ENCODE measurements at places on chromosomes 4 and X. TPM values are rescaled to one million over a fixed set of nuclear protein-coding genes. Genes with fewer than 3 reads are reported as not detected.

Gene USP17L10
- not detected for total RNA-seq

Gene CITED1
- 4.8 TPM for total RNA-seq

Gene P2RY4
- total RNA-seq = not detected

Gene ALB
- 0.70 TPM for total RNA-seq

Gene SLC35A2
- 20.0 TPM for total RNA-seq

Gene AMBN
- not detected for total RNA-seq

Gene GYPE
- not detected for total RNA-seq

Gene STS
- total RNA-seq = 6.9 TPM

DNA sequence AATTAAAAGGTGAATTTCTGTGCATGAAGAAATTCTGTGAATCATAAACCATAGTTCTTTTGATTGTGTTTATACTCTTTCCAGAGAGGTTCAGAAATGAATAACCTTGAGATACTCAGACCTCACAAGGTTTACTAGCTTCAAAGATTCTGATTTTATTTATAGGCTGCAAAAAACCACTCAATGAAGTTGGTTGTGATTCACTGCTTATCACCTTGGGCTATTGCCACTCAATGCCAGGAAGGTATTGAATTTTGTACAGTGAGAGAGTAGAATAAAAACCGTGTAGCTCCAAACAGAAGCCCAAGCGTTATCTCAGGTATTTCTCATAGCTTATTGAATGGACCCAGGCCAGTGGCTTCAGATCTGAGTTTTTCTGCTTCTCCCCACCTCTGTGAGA lies 118.7 kb downstream of the FHIP1A start:
- DNase-seq = no peak

GRCh38 chr4:80060804-80061203 lies 12.2 kb downstream of the ANTXR2 start:
- no peak for DNase-seq

DNA sequence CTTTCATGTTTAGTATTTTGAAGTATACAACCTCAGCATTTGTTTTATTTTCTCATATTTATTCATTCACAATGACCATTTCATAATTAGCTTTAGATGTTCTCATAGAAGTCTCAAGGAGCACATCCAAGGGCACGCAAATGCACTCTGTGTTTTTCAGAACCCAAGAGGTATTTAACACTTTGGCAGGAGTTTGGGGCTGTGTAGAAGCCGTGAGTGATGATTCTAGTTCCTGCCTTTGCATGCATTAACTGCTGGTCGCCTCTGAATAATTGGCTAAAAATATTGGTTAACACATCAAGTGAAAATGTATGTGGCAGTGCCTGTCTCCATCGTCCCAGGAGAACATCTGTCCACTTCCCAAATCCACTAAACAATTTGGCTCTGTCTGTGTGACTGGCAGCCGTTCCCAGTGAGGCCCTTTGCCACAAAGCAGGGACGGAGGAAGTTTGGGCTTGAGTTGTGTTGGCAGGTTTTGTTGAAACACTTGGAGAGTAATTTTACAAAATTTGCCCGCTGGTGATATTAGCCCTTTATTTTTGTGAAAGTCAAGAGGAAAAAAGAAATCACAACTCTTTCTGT lies 730.7 kb upstream of the SLIT2 start:
- no peak for DNase-seq

DNA sequence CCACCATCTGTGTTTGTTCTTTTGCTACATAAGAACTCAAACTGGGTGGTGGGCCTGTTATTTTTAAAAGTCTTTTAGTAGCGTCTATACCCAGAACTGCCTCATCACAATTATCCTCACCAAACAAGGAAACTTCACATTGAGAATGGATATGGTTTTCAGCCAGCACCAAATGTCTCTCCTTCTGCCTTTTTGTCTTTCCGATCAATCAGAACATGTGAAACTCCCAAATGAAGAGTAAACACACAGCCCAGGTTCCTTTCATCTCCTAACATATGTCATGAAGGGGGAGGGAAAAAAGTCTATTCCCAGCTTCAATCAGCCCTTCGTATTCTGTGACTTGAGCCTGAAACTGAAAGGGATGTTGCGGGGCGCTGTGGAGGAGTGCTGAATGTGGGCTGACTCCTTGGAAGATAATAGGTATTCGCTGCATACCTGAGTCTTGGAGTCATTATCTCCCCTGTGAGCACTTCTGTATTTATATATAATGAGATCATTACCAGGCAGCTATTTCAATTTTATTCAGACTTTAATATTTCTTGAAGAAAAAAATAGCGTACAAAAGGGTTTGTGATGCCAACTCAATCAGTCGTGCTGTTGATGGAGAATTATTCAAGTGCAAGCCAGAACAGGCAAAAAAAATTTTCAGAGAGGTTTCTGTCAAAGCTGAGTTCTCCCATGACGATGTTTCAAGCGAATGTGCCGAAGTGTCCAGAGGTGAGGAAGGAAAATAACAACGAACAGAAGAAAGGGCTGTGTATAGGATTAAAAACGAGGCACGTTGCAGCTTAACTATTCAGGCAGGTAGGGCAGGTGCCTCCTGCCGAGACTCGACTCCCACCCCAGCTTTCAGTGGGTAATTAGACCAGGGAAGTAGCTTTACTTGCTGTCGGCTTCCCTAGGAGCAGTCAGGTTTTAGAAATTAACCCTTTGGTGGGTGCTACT lies 163.9 kb upstream of the NOCT start:
- no peak for DNase-seq

GRCh38 chrX:22999696-23000223 lies at the start of gene DDX53:
Gene DDX53, plus strand, starts transcription at chrX:22999960. Its CDS starts 98 bp downstream, at chrX:23000058.
- DNase-seq = no peak

DNA sequence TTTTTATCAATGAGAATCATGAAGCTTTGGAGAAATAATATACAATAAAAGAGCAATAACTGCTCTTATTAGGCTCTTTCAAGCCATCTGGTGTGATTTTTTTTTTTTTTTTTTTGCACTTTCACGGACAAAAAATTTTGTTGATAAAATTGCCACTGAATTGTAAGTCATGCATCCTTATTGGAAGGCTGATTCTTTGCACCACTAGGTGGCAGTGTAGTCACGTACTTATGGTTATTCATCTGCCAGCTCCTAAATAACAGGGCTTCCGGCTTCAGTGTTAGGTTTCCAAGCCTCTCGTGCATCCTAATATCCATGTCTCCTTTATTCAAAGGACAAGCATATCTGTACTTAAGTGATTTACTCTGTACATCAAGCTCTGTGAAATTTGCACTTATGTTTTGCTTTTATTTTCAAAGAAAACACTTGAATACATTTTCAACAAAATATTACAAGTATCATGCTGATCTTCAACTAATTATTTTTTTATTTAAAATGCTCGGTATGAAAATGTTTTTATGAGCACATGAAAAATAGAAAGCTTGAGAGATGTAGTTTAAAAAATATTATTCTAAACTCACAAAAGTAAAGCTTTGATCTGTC lies 1578.3 kb upstream of the TENM3 start:
- DNase-seq = peak; percentile 81

DNA sequence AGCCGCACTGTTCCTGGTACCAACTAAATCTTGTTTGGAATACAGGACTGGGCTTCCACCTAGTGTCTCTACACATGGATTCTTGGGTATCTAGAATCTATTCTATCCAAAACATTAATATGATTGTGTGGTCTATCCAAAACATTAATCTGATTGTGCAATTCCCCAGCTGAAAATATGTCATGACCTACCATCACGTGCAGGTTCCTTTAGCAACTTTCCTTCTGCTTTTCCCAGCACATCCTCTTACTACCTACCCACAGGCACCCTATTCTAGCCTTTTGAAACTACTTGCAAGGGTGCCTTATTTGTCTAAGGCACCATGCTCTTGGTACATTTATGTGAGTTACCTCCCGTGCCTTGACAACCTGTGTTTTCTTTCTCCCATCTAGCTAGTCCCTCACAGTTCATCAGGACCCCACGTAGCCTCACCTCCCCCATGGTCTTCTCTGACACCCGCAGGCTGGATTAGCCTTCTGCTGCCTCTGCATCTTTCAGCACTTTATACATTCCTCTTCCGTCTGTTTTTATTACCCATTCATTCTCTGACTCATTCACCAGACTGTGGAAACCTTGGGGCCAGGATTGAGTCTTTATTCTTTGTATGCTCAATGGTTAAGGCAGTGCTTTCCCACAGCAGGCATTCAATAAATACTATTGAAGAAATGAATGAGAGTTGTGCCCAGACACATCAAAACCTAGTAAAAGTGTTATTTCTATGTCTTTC lies 88.8 kb upstream of the FAM9B start:
- DNase-seq = no peak

- DNase-seq = peak; percentile 1
Measured at GRCh38 chrX:119654112-119654531, 38.8 kb downstream of the SEPTIN6 start.

- no peak for DNase-seq
Measured at GRCh38 chr4:90306810-90307209, 179.6 kb downstream of the CCSER1 start.

DNA sequence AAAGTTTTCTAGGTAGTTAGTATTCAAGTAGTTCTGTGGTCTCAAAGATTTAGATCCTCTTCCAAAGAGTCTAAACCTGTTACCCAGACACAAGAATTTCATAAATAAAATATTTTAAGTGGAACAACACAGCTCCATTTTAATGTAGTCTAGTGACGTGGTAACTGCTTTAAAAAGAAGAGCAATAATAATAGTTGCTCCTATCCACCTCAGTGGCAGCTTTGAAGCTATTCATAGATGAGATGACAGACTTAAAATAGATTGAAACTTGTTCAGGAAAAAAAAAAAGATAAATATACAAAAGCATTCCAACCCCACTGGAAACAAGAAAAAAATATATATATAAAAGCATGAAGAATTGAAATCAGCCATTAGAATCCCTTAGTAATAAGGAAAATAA lies 14.6 kb downstream of the SCOC start:
- no peak for DNase-seq

Data from neural crest cell (in vitro differentiated cells).